ENCODE measurements at places on chromosomes 6 and 20.

- DNase-seq = no peak
Observed at GRCh38 chr20:23225407-23226060, 125.1 kb upstream of the NXT1 start.

- no peak for DNase-seq
Observed at GRCh38 chr20:56244259-56244658, 4.3 kb upstream of the MC3R start.

DNA sequence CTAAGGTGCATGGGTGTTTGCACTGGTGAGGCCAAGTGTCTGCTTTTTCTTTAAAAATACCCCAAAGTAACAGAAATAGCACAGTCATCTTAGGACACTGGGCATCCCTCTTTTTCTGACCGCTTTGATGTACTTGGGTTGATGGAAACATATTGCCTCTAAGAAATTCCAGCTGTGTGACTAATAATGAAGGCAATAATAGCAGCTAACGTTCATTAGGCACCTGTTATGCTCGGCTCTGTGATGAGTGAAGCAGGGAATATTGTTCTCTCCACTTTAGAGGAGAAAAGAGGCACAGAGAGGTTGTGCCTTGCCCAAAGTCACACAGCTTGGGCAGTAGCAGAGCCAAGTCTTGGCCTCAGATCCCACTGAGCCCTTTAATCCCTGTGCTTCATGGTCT, 100.7 kb downstream of the F13A1 start:
- no peak for DNase-seq

GRCh38 chr20:23588434-23589403, 17.0 kb downstream of the CST9 start:
- no peak for DNase-seq

Data from activated T-cell treated with anti-CD3 and anti-CD28 coated beads, Interleukin-2, amount 50 U/mL, for 72 hours (primary cell).